DMS79 (cell line): ENCODE measurements at places on chromosomes 3 and 15.

- DNase-seq, result peak; percentile 13
Observed at GRCh38 chr3:9402410-9403228, 5.2 kb downstream of the SETD5 start.

- DNase-seq, result no peak
Observed at GRCh38 chr3:107910713-107911259, 180.0 kb downstream of the CD47 start.

DNA sequence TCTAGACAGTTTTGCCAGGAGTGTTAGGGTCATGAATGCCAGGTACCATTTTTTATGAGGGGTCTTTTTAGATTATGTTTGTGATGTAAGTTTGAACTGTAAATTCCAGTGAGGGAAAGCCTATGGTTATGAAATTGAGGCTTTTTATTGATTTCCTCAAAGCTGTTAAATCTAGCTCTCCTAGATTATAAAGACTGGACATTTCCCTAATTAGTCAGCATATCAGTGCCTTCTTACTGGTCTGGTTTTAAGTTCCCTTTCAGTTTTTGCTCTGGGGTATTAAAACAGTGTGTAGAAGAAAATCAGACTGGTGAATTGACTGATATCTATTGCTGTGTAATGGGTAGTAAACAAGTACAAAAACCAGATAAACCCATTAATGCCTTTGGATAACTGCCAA lies 39.2 kb downstream of the LRRC49 start:
- DNase-seq, result no peak

GRCh38 chr3:183497313-183497712 lies 58.2 kb downstream of the KLHL6 start:
- no peak for DNase-seq

GRCh38 chr3:186280737-186281136 lies 81.3 kb downstream of the DGKG start:
- no peak for DNase-seq

GRCh38 chr3:17035033-17035432 lies 150.3 kb downstream of the PLCL2 start:
- no peak for DNase-seq

DNA sequence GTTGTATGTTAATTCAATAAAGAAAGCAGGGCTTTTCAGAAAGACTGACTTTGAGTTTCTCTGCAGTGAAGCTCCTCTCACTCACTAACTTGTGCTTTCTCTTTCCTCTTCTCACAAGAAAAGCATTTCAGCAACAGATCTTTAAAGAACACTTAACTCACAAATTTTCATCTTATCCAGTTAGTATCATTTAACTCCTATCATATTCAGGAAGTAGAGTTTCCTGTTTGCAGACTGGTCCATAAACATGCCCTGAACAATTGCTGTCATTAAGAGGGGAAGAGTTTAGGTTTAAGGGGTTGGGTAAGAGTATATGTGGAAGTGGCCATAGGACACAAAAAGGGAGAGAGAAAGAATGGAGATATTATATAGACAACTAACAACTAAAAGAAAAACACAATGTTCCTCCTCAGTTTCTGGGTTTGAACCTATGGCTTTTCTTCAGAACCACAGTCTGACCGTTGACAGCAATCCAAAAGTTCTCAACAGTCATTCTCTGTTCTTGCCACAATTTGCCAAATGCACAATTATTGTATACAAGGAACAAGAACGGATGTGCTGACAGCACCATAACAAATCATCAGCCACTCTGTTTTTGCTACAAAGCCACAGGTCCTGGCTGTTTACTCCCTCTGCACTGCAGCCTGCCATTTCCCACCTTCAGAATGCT lies 63.9 kb downstream of the CHAC1 start:
- DNase-seq, result no peak

- DNase-seq, result no peak
Observed at GRCh38 chr3:150243466-150243865, 164.6 kb upstream of the TSC22D2 start.

DNA sequence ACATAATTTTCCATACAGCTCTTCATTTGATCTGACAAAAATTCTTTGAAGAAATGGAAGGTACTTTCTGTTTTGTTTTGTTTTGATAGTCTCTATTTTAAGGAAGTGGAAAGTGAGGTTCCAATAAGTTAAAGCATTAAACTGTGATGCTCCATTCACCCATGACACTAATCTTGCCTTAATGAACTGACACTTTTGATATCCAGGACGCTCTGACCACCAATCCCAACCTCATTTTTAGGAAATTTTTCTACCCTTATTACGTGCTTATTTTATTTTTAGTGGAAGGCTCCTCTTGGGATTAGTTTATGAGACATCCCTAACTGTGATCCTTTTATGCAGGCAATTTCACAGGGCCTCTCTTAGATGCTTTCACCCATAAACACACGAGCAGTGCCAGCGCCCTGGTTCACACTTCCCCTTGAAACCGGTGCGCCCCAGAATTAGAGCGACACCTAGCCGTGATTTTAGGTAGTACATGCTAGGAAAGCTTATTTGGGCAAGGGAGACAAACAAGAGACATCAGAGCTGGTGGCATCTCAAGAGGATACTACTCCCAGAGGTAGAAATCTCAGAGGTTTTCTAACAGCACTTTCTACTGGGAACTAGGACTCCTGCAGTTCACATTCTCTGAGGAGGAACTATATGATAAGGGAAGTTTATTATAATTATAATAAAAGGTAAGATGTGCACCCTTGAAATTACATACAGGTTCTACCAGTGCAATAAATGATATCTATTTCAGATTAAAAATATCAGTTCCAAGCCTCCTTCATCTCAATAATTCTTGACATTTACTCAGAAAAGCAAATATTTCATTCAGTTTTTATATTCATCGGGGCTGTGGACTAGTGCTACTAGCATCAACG lies 173.9 kb downstream of the SLC9A9 start:
- no peak for DNase-seq

DNA sequence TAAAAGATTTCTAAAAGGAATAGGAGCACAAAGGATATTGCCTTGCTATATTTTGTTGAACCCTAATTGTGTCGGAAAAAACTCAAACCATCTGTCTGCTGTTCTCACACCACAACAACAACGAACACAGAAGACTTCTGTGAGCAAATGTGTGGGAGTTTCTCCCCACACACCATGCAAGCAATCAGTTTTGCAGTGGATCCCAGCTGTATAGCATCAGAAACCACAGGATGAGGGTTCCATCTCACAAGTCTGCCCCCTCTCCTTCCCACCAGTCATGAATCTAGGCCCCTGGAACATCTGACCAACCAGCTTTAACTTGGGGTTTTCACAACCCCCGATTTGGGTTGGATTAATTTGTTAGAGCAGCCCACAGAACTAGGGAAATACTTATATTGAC lies 91.3 kb upstream of the SLC4A7 start:
- DNase-seq, result no peak

- no peak for DNase-seq
Observed at GRCh38 chr3:8838234-8838633, 68.8 kb upstream of the OXTR start.

DNA sequence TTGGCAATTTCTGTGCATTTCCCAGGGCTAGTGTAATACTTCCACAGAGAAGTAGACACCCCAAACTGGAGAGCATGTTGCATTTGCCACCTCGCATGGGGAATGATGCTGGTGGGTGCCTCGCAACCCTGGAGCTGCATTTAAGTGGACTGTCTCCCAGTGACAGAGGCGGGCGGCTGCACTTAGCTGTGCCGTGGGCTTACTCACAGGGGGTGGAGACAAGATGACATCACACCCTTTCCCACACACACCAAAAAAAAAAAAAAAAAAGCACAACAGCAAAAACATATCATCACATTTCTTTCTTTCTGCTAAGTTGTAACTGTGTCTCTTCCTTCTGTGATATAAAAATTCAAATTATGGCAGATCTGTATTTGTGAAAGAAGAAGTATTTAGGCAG lies at the start of gene ABI3BP:
Gene ABI3BP (minus strand): TSS at position 113 of the 400 bp plus-strand sequence. CDS start 37 bp downstream, at position 76.
- DNase-seq, result no peak

- DNase-seq, result no peak
Observed at GRCh38 chr3:106093616-106094015, 224.8 kb upstream of the CBLB start.

DNA sequence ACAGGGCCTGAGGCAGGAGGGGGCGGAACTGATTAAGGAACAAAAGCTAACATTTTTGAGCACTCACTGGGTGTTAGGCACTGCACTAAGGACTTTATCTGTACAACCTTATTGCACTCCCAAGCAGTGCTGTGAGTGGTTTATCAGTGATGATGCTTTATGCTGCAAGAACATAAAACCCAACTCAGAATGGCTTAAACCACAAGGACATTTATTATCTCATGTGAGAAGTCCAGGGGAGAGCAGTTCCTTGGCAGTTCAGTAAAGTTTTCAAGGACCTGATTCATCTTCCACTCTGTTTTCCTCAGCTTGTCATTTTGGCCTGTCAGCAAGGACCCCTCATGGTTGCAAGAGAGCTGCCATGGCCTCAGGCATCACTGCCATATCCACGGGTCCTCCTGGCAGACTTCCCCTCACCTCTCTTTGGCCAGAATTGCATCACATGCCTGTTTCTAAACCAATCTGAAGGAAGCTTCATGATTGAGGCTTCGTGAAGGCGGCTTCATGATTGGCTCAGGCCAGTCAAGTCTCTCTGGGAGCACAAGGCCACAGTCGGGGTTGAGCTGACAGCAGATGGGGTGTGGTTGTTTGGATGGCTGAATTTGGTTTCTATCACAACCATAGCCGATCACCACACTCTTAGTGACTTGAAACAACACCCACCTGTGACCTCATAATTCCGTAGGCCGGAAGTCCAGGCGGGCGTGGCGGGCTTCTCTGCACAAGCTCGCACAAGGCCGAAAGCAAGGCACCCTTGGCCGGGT lies 15.8 kb downstream of the EFCC1 start:
- no peak for DNase-seq

GRCh38 chr3:176798680-176799079 lies 398.6 kb downstream of the TBL1XR1 start:
- no peak for DNase-seq

DNA sequence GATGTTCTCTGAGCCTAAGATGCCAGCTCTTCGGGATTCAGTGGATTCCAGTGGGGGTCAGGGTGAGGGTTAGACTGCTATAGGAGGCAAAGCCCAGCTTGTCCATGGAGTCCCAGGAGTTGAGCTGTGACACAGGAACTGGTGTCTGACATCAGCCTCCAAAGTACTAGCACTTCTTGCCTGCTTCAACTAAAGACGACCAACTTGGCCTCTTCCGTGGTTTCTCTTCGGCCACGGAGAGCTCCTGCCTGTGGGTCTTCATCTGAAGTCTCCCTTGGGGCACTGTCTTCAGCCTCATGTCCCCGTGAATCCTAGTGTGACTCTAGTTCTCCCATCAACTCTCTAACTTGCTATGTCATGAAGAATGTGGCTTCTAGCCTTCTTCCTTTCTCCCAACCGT lies 12.8 kb upstream of the ACAN start:
- DNase-seq, result no peak

- no peak for DNase-seq
Observed at GRCh38 chr3:42653560-42654330, at the start of gene ZBTB47. ZBTB47 (plus strand) TSS chr3:42653697; CDS start chr3:42658356, 4,659 bp downstream.

DNA sequence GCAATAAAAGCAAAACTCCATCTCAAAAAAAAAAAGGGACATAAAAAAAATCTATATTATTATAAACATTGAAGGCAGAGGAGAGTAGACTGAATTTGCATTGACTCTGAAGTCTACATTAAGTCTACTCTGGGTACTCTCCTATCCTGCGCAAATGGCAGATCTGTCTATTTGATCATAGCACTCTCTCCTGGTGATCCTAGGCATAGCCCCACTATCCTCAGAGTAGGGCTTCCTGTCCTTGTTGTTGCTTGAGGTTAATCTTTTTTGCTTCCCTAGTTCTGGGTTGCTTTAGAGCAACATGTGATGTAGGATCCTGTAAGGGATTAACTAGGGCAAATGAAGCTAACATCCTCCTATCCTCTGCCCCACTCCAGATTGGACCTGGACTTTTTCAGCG lies 82.1 kb upstream of the LRRFIP2 start:
- DNase-seq, result no peak

DNA sequence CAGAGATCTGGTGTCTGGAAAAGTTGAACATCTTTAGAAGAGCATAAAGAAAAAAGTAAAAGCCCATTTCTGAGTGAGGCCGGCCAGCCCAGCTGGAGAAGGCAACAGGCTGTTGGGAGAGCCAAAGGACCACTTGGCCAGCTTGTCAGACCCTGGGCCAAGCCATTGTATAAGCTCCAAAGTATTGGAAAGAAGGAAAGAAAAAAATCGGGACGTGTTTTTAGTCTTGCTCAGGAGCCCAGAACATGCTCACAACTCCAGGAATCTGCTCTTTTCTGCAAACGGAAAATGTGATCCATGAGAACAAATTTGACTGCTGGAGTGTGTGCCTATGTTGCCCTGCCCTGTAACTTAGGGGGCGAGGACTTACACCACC lies 10.4 kb upstream of the CLPX start:
- DNase-seq, result no peak

DNA sequence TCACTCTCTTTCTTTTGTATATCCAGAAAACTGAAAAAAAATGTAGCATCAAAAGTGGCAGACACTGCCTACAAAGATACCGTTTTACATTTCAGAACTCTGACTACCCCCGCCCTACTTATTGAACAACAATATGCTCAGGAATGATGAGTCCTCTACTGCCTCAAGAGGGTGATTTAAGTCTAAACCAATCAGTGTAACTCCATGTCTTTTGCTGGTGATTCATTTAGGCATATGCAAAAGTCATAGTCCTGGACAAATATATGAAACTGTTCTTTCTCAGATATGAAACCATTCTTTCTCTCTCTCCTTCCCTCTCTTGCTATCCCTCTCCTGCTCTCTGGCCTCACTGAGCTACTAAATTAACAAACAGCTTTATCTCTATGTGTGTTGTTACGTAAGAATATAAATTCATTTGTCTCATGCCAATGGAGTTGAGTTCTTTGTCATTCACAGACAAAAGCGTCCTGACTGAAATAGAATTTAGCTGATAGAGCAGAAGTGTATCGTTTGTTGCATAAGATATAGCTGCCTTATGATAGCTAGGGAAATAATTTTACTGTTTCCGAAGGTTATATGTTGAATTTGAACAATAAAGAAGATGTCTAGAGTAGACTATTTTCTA lies 133.7 kb upstream of the OSTN start:
- DNase-seq, result no peak
